ENCODE measurements at places on chromosomes 7 and 10.

- DNase-seq: peak; percentile 18
These were observed 231.3 kb upstream of the FERD3L start for GRCh38 chr7:19376538-19376937.

- peak; percentile 16 for DNase-seq
These were observed 256.6 kb upstream of the GLI3 start for GRCh38 chr7:42493436-42494198.

- DNase-seq: no peak
These were observed 83.9 kb upstream of the SDK1 start for GRCh38 chr7:3217166-3217565.

DNA sequence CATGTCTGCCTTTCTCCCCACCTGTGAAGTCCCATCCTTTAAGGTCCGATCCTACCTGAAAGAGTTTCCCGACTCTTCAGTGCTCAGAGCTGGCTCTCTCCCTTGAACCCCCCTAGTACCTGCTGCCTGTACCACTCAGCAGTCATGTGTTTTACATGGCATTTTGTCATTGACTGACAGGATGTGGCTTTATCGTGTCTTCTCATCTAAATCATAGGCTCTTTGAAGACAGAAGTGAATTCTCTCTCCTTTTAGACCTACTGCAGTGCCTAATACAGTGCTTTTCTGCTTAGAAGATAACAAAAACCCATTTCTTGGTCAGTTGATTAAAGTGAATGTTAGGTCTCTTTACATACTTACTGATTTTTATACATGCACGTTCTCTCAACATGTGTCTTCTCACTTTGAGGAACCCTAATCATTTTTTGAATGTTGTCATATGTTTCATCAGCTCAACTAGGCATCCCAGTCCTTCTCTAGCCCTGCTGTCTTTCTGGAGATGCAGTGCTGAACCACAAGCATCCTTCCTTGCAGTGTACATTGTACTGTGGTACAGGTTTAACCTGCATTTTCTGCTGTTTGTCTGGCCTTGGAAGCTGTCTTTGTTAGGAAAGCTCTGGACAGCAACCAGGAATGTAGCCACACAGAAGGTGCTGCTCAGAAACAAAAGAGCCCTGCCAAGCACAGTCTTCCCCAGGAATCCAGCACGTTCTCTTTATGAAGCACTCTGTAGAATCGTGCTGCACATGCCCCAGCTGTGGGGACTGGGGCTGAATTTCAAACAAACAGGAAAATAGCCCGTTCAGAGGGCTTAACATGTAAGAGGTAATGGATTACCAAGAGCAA, 28.1 kb upstream of the LRRC4 start:
- DNase-seq: no peak

DNA sequence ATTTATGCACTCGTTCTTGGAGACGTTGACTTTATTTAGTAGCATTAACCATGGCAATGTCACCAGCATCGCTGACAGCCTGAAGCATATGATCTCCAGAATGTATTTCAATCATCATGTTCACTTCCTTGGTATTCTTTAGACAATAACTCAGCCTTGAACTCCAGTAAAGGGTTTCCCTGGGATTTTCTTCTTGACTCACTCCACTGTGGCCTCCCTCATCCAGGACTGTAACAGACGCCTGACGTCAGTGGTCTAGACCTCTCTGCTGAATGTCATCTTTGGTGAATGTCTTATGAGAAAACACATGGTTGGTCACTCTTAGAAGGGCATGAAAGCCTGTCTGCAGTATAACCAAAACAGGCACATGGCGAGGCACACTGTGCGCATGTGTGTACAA, 64.4 kb downstream of the EGFR start:
- no peak for DNase-seq

DNA sequence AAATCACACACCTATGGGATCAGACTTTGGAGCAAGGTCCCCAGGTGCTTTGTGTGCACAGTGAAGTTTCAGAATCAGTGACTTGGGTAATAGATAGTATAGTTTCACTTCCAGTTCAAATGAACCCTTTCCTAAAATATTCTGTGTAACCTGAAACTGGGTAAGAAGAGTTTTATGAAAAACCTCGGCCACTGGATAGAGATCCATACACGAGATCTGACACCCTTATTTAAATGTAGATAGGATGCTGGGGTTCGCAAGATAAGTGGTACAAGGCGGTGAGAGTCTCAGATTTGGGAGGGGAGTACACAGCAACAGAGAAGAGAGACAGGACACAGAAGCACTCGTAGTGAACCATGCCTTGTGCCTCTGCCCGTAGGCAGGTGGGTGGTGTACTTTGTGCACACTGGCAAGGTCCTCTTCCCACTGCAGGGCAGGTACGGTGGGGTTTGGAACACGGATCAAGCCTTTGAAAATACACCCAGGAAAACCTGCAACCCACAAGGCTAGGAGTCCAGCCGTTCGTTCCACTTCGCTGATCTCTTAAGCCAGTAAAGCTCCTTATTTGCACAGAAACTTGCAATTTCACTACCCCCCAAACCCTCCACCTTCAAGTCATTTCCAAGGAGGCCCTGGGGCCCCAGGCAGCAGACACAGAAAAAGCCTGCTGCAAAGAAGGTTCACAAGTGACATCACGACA, 162.8 kb downstream of the USP6NL start:
- no peak for DNase-seq

GRCh38 chr10:43409385-43410109, 561 bp upstream of the HNRNPF start:
- no peak for DNase-seq

GRCh38 chr10:120365872-120366271, 91.2 kb upstream of the PLPP4 start:
- DNase-seq: no peak

Measured in KBM-7 (cell line).